ENCODE measurements at places on chromosomes 7 and 10.

DNA sequence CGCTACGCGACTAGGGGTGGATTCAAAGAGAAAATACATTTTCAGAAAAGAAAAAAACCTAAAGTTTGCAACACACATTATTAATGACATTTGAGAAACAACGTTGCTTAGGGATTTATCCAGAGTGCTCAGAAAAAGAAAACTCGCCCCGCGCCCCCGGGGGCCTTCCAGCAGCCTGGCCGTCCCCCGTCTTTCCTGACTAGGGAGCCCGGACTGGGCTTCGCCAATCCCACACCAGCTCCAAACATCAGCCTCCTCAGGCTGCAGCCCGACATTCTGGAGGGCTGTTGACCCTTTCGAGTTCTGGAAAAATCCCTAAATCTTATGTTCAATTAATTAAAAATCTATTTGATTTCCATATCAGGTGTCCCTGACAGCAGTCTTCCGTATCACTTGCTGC is 48.6 kb downstream of the CLEC2L start:
- no peak for DNase-seq

DNA sequence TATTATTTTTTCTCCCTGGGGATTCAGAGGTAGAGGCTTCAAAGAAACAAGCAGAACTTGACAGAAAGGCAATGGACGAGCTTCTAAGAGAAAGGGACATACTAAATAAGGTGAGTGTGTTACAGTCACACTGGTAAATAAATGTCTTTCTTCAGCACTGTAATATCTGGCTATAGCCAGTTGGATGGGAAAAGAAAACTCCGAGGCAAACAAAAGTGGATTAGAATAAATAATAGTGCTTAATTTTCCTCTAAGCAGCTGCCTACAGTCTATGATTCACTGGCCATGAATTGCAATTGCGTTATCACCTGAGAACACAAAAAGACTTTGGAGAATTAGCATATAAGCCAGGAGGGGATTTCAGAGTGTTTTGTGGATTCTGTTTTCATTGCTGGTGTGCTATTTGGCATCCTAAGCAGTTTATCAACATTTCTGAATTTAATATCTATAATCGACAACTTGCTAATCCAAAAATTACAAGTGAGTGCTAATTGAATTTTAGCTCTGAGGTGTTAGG is 23.2 kb downstream of the CFAP58 start:
- DNase-seq, result no peak

DNA sequence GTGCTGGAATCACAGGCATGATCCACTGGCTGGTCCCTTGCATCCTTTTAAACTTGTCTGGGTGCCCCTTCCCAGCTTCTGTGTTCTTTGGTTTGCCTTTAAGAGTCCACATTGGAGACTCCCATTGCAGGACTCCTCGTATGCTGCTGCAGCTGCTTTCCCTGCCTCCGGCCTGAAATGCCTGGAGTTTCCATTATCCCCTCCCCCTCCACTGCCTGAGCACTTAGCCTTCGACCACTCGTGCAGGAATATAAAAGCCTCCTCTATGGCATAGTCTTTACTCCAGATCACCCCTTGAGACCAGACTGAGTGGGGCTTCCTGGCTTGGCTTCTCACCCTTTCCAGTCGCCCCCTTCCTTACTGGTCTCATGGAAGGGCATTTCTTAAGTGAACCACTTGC is 80.2 kb downstream of the RHOBTB1 start:
- no peak for DNase-seq

- no peak for DNase-seq
Observed at GRCh38 chr7:74000489-74001149, 27.4 kb upstream of the ELN start.

GRCh38 chr10:119343011-119343601 is 135.7 kb downstream of the GRK5 start:
- no peak for DNase-seq

- no peak for DNase-seq
Observed at GRCh38 chr7:132112657-132113056, 463.6 kb downstream of the PLXNA4 start.

DNA sequence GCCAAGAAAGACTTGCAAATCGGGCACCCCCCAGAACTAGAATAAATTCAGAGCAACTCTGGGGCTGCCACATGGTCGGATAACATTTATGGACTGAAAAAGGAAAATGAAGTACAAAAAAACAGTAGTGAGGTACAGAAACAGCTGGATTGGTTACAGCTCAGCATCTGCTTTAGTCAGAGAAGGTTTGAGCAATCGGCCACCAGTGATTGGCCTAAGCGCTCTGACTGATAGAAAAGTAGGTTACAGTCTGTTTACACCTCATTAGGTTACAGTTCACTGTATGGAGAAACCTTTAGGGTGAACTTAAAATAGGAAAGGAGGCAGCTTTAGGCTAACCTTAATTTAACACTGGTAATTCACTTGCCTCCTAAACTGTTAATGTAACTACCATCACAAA is 102.0 kb upstream of the DKK1 start:
- no peak for DNase-seq

GRCh38 chr7:125154930-125155329 is 225.3 kb upstream of the POT1 start:
- DNase-seq, result no peak

DNA sequence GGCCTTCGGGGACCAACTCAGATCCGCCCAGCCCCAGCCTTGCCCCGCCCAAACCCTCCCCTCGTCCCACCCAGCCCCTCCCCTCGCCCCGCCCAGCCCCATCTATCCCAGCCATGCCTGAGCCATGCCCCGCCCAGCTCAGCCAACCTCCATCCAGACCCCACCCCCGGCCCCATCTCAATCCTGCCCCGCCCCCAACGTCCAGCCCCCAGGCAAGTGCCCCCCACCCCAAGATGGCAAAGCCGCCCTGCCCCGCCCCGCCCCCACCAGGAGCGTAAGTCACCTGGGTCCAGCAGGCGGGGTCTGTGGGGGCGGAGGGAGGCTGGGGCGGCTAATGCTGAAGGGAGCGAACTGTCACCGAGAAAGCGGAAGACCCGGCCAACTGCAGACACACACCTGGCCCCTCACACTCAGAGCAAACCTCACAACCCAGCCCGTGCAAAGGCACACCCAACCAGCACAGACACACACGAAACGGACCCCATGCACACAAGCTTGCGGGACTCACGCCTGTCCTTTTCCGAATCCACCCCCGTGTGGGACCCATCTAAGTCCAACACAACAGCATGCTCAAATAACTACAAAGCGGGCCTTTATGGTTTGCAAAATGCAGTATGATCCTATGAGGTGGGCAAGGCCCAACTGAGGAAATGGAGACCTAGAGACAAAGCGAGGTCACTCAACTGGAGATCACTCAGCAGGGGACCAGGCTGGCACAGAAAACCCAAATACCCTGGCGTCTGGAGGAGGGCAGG is 11.5 kb upstream of the OGA start:
- peak; percentile 64 for DNase-seq

DNA sequence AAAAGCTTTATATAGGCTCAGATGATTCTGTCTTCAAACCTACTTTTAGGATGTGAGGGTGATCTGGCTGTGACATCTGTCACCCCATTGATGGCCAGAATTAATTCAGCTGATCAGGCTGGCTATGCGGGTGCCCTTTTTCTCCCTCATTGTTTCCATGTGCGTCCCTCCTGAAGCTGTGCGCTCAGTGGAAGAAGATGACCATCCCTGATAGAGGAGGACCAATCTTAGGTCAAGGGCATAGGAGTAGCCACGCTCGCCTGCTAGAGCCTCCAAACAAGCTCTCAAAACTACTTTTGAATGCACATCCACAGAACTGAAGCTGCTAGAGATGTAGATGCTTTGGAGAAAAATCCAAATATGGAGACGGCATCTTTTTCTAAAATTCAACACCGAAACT is 48.7 kb downstream of the MYPN start:
- no peak for DNase-seq

DNA sequence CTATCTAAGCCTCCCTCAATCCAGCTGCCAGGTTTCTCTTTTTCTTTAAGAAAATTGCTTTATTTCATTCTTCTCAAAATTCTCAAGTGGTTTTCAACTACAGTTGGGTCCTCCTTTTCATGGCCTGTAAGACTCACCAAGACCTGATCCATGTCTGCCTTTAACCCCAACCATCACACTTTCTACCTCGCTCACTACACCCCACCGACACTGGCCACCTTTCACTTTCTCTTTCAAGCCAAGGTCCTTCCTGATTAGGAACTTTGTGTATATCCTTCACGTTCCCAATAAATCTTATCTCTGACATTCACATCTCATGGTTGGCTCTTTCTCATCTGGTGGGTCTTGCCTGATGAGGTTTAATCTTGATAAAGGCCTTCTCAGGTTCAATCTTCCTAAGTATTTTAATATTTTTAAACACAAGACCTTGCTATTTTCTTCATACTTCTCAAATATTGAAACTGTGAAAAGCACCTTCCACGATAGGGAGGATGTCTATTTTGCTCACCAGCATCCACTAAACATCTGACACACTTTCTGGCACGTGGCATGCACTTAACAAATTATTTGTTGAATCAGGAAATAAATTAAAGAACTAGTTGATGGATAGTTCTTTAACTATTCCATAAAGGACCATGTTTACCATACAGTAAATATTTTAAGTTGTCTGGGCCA is 624.8 kb downstream of the GRID1 start:
- DNase-seq, result no peak

DNA sequence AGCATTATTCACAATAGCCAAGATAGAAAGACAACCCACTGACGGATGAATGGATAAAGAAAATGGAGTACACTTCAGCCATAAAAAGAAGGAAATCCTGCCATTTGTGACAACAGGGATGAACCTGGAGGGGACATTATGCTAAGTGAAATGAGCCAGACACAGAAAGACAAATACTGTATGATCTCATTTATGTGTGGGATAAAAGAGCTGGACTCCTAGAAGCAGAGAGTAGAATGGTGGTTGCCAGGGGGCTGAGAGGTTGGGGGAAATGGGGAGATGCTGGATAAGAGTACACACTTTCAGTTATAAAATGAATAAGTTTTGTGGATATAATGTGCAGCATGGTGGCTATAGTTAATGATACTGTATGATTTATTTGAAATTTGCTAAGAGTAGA is 124.4 kb downstream of the SEC23IP start:
- DNase-seq, result no peak

GRCh38 chr7:93194386-93194785 is 31.9 kb downstream of the HEPACAM2 start:
- DNase-seq, result no peak

GRCh38 chr7:3979611-3980299 is 678.7 kb downstream of the SDK1 start:
- DNase-seq, result no peak

DNA sequence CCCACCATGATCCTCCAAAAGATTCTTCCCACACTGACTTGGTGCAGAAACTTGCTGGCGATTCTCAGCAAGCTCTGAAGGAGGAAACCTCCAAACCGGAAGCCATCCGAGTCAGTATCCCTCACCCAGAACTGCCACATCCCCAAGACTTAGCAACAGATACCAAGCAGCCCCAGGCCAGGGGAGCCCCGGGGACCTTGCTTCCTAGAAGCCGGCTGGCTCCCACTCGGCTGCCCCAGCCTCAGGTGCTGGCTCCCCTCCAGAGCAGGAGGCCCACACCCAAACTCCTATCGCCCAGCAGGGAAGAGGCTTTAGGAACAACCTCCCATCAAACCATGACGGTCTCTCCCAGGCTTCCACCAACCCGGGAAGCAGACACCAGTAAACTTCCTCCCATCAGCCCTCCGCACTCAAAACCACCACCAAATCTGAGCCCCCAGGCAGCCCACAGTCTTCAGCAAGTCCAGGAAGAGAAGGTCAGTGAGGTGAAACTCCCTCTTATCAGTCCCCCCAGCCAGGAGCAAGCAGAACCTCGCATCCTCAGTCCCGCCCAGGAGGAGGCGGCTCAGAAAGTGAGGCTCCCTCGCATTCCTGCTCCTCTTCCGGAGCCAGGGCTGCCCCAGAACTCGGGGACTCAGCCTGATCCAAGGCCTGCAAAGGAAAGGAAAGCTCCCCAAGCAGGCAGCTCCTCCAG is 82.3 kb downstream of the LRGUK start:
- DNase-seq, result no peak

DNA sequence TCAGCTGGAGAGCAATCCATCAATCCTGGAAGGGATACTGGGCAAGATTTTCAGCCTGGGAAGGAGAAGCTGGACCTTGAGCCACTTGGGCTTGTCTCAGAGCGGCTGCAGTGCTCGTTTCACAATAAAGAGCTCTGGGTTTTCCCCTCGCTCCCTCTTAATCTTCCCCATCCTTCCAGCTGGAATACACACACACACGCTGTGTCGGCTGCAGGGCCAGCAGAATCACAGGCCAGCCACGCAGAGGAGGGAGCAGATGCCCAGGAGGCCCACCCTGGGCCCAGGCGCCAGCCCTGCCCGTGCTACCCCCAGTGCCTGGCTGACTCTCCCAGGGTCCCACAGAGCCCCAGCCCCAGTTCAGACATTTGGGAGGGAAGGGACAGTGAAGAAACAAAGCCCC is 255.1 kb downstream of the TNS3 start:
- DNase-seq, result no peak

DNA sequence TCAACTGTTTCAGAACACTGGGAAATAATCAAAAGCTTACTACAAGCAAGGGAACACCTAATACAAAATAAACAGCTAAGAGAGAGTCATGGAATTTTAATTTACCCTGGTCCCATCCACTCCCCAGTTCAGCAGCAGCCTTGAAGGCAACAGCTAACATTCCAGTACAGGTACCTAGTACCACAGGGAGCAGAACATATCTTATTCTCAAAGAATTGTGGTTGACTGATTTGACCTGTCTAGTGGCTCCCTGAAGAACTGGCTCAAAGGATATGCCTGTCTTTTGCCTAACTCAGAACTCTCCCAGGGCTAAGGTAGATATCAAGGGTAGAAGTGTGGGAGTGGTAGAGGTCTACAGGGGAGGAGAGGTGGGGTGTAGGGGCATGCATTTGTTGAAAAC is 32.3 kb downstream of the SMURF1 start:
- DNase-seq, result no peak

DNA sequence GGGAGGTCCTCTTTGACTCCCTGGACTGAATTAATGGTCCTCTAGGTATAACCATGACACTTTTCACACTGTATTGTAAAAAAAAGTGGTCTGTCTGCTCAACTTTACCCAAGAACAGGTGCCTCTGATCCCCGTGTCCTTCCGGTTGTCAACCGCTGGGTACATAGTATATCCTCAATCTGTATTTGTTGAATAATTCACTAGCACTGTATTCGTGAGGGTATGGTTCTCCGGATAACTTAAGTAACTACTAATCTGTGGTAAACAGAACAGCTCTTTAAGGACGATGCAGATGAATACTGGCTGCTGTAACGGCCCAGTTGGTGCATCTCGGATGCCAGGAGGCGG is 472 bp upstream of the ADAM22 start:
- no peak for DNase-seq

- no peak for DNase-seq
Observed at GRCh38 chr10:28169525-28169924, 133.3 kb downstream of the MPP7 start.

- no peak for DNase-seq
Observed at GRCh38 chr7:88638583-88638982, 120.9 kb upstream of the ZNF804B start.

GRCh38 chr7:77415476-77415822 is 700 bp downstream of the GSAP start:
- DNase-seq, result no peak

GRCh38 chr10:111130471-111130870 is 53.6 kb downstream of the ADRA2A start:
- DNase-seq, result no peak

- DNase-seq, result no peak
Observed at GRCh38 chr10:84523526-84523925, 195.1 kb downstream of the CCSER2 start.

All from stimulated activated CD4-positive, alpha-beta T cell treated with anti-CD3 and anti-CD28 coated beads, Interleukin-2, amount 100 ng/mL, for 4 hours (primary cell).